ENCODE measurements at places on chromosomes 2 and 18. TPM values are rescaled to one million over a fixed set of nuclear protein-coding genes. Genes with fewer than 3 reads are reported as not detected.

RNU2-63P gene
- not detected for total RNA-seq

TEKT4 gene
- total RNA-seq = 0.08 TPM

CRYBA2 gene
- not detected for total RNA-seq

AKAIN1 gene
- total RNA-seq = not detected

TDRD15 gene
- not detected for total RNA-seq

TMEM37 gene
- total RNA-seq = not detected

ANKRD62 gene
- not detected for total RNA-seq

EHD3 gene
- total RNA-seq = 22.9 TPM

MC4R gene
- total RNA-seq = 0.23 TPM

LANCL1 gene
- 20.4 TPM for total RNA-seq

FAM228A gene
- not detected for total RNA-seq

SPP2 gene
- not detected for total RNA-seq

GKN1 gene
- total RNA-seq = not detected

ATP5MC3 gene
- 86.6 TPM for total RNA-seq

UGT1A5 gene
- not detected for total RNA-seq

Measured in A375 (cell line).